ENCODE measurements at places on chromosomes 6 and 20. TPM values are rescaled to one million over a fixed set of nuclear protein-coding genes. Genes with fewer than 3 reads are reported as not detected.
A peak's percentile ranks its signal among the peaks of the same experiment; 100 is the strongest.

GRCh38 chr6:14767226-14767625 lies 478.6 kb upstream of the JARID2 start:
- peak; percentile 53 for DNase-seq

GRCh38 chr6:72820153-72820552 lies 198.3 kb downstream of the KCNQ5 start:
- DNase-seq, result no peak

DNA sequence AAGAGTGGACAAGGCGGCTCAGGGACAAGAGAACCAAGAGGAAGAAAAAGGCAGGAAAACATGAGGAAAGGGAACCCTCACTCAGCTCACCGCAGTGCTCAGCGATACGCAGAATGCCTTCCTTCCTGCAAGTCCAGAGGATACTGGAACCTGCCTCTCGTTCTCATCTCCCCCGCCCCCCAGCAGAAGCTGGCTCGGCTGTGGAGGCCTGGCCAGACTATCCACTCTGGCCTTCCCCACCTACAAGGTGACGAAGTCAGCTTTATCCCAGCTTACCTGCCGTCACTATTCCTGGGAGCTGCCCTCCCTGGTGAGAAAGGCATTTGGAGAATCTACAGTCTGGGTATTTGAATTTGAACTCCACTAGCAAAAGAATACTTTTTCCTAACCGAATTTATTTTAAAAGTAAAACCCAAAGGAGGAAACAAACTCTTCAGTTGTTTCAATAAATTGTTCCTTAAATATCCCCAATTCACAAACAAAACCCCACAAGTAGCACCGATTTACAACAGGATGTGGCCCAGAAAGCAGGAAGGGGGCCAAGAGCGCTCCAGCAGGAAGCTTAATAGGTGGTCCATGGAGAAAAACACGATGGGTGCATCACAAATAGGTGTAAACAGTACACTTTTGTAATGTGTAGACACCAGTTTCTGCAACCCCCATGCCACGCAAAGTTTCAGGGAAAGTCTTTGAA lies 2.1 kb upstream of the DIDO1 start:
- no peak for DNase-seq

GRCh38 chr6:157554747-157555146 lies 173.8 kb downstream of the ZDHHC14 start:
- DNase-seq, result no peak

The GSTA2 gene
- 6.8 TPM for total RNA-seq

The DNAH8 gene
- 0.18 TPM for total RNA-seq

Data from stomach (tissue), 19 donors.